ENCODE measurements at places on chromosomes 2 and 18.

DNA sequence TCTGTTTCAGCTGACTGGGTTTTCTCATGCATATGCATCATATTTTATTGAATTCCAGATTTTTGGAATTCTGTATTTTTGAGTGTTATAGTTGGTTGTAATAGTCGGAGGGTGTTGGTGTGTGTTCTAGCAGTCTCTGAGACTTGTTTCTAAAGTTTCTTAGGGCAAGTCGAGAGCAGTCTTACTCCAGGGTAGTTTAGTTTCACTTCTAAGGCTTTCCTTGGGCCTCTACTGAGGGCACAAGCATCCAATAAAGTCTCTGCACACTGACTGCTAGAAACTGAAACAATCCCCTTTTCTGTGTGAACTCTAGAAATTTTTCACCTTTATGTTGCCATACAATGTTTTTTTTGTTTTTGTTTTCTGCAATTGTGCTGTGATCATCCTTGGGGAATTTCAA lies 663.7 kb upstream of the LRATD1 start:
- no peak for DNase-seq

DNA sequence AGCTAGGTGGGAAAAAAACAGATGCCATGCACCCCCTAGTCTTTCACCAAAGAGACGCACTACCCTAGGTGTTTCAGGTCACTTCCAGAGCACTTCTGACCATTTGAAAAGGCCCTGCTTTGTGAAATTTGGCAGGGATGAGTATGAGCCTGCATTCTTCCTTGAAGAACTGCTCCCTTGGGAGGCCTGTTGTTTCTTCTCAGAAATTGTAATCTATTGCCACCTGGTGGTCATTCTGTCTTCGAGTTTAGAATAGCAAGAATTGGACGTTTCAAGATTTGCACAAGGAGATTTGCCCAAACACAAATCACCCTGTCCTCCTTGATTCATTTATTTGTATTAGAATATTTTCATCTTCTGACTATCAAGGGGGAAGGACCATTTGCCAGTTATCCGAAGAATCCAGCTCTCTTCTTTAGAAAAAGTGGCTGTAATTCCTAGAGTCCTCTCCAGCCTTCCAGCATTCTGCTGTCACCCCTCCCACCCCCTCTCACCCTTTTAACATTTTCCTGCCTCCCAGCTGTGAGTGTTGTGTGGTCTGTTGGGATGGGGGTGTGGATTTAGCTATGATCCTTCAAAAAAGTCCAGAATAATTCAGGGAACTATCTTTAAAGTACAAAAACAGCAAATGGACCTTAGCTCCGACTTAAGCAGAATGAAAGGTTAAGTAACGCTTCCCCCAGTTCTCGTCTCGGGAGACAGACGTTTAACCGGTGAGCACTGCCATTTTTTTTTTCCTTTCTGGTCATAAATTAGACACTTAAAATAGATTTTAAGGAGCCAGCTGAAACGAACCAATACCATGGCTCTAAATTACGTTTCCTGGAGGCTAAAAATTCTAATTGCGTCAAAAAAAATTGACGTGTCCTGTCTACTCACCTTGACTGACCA lies 3.7 kb upstream of the GAD1 start:
- no peak for DNase-seq

DNA sequence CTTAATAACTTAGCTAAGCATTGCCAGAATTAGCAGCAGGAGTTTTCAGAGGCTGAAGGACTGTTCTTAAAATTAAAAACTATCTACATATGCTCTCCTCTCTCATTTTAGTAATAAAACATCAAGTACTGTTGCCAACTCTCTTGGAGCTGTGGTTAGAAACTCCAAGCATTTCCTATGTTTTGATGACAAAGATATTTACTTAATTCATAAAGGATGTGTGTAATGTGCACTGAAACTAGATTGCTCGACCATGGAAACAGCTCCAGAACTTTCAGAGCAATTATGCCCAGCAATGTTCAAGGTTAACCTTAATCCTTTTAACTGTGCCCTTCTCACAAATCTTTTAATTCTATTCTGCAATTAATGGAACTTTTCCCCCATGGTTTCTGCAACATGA lies 8.4 kb downstream of the GRP start:
- no peak for DNase-seq

DNA sequence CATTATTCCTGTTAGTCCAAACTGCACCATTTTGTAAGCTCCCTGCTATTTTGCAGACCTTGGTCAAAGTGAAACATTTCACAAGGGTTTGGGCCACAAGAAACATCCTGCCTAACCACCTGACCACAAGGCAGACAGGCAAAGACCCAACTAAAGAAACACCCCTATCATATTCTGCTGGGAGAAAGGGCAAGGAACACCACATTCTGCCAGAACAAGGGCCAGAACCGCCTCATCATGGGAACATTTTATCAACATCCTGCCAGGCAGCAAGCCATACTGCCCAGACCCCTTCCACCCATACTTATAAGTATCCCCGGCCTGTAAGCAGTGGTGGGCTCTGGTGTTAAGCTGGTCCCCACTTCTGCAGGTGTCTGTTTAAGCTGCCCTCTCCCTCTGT lies 12.0 kb upstream of the RAB31 start:
- no peak for DNase-seq

DNA sequence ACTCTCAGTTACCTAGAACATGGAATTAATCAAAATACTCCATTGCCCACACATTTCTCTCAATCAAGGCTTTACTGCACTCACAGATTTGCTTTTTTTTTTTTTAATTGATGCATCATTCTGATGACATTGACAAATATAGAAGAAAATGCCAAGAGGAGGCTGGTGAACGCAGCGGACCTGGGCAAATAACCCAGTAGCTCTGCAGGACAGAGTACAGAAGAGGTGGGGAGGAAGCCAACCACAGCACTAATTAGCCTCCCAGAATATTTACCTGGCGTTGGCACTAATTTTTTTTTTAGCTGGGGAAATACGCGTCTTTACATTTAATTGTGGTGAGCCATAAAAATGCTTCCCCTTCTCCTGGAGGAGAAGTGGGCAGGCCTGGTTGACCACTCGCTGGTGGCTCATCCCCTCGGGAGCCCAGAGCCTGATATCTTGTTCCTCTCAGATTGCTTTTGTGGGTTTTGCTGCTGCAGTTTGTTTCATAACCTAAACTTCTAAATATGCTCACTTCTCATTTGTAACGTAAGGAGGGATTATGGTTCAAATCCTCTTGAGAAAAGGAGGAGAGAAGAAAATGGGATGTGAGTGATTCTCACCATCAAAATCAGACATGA lies 165.8 kb upstream of the EPB41L3 start:
- DNase-seq: no peak

GRCh38 chr18:36314098-36314497 lies 16.6 kb downstream of the FHOD3 start:
- no peak for DNase-seq

DNA sequence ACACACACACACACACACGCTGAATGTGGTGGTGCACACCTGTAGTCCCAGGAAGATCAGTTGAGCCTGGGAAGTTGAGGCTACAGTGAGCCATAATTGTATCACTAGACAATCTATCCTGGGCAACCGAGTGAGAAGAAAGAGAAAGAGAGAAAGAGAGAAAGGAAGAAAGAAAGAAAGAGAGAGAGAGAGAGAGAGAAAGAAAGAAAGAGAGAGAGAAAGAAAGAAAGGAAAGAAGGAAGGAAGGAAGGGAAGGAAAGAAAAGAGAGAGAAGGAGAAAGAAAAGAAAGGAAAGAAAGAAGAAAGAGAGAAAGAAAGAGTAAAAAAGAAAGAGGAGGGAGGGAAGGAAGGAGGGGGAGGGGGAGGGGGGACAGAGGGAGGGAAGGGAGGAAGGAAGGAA lies 150.0 kb upstream of the MAP3K20 start:
- DNase-seq: no peak

- no peak for DNase-seq
Measured at GRCh38 chr2:71191570-71191943, 35.3 kb downstream of the PAIP2B start.

- no peak for DNase-seq
Measured at GRCh38 chr2:138271467-138271866, 230.1 kb upstream of the SPOPL start.

- no peak for DNase-seq
Measured at GRCh38 chr18:48680339-48681250, 141.8 kb downstream of the CTIF start.

- no peak for DNase-seq
Measured at GRCh38 chr2:237962432-237963084, 4.3 kb upstream of the UBE2F start.

GRCh38 chr2:113963965-113964364 lies 74.1 kb downstream of the ACTR3 start:
- no peak for DNase-seq

- no peak for DNase-seq
Measured at GRCh38 chr2:189171956-189172609, 7.5 kb downstream of the COL5A2 start.

DNA sequence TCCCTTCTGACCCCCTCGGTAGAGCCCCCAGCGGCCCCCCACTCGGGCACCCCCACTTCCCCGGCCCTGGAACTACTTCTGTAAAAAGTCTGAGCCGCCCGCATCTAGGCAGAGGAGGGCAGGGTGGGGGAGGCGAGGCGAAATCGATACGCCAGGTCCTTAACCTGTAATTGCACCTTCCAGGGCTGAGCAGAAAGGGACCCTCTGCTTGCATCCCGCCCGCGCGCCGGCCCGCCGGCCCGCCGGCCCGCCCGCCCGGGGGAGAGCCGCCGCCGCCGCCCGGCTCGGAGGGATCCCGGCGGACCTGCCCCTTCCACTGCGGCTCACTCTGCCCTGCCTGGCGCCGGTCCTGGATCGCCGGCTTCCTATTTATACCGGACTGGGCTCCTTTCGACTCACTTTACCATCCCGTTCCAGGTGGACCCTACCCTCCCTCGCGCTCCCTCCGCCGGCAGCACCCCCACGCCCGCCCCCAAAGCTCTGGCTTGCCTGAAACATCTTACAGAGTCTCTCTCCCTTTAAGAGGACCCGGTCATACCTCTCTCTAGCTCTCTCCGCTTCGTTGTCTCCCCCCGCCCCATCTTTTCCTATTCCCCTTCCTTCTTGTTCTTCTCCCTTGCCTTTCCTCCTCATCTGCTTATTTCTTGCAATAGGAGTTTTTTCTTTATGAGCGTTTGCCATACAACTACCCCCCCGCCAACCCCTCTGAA lies 797 bp downstream of the KLHL14 start:
- DNase-seq: no peak

DNA sequence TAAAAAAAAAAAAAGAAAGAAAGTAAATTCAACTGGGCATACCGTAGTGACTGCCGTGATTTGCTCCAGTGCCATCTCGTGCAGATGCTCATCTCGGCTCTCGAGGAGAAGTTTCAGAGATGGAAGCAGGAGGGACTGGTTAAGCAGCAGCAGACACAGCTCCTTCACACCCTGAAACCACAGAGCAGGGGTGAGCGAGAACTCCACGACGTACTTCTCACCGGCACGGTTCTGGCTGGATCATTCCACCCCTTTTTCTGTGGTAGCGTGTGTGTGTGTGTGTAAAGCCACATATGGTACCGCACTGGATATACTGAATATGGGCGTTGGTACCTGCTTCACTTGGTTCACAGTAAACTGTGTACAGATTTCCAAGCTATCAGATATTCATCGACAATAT lies 382.2 kb downstream of the NBAS start:
- DNase-seq: no peak

DNA sequence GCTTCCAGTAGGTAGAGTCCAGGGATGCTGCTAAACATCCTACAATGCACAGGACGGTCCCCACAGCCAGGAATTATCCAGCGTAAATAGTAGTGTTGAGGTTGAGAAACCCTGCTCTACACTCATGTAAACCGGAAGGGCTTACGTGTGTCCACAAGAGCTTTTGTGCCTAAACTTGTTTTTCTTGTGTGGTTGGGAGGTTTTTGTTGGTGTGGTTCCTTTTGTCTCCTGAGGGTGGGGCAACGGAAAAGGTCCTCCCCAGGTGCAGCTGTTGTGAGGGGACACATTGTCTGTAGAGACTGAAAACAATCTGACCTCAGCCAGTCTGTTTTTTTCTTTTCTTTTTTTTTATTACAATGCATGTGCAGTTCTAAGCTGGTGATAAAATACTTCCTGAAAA lies 72.7 kb upstream of the MGAT5 start:
- no peak for DNase-seq

DNA sequence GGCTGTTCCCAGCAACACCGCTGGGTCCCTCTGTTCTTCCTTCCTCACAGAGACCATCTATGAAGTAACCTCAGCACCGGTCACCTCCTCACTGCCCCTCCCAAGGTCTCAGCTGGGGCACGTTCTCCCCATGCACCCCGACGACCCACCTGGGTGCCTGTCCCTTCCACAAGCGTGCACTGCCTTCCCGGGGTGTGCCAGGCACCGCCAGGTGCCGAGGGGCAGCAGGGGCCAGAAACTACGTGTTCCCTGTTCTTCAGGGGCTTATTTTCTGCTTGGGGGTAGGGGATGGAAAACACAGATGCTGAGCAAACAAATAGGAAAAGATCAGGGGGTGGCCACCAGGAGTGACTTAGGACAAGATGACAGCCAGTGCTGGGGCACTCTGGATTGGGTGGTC lies 30.4 kb upstream of the SEMA4C start:
- no peak for DNase-seq

GRCh38 chr2:181398000-181398399 lies 59.2 kb upstream of the ITGA4 start:
- DNase-seq: no peak

GRCh38 chr2:212940816-212941215 lies 210.6 kb downstream of the IKZF2 start:
- DNase-seq: no peak

GRCh38 chr2:226387499-226387942 lies 412.1 kb downstream of the IRS1 start:
- DNase-seq: no peak

DNA sequence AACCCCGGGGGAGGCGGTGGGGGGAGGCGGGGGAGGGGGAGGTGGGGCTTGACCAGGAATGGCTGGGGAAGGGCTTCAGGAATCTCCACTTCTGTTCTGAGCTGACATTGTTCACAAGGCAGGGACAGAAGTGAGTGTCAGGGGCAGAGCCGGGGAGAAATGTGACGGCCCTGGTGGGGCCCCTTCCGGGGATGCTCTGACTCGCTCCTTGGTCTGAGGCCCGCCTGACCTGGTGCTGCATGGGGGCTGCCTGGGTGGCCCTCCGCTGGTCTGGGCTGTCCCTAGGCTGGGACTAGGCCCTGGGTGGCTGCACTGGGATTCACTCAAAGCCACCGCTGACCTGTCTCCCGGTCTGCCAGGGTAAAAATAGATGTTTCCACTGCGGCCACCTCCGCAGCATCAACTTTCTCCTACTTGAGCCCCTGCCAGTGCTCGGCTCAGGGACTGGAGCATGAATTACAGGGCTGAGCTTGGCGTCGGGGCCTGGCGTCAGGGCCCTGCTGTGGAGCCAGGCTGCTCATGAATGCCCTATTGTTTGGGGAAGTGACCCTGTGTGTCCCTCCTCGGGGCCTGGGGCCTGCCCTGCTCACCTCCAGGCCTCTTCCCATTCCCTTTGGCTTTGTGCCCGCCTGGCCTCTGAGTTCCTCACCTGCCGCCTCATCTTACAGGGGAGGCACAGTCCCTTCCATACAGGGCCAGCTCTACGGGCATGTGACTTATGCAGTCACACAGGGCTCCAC lies 247.5 kb downstream of the DYSF start:
- no peak for DNase-seq
